Activated naive CD4-positive, alpha-beta T cell treated with Interleukin-2 at 50 U/mL for 16 hours (primary cell): ENCODE measurements at places on chromosomes 1 and 21.

- no peak for DNase-seq
These were observed 70.8 kb upstream of the PRKACB start for GRCh38 chr1:84073266-84073665.

- DNase-seq: no peak
These were observed 178.6 kb downstream of the SLC45A1 start for GRCh38 chr1:8496473-8496872.

- no peak for DNase-seq
These were observed 79.0 kb downstream of the GALNT2 start for GRCh38 chr1:230145953-230146476.

DNA sequence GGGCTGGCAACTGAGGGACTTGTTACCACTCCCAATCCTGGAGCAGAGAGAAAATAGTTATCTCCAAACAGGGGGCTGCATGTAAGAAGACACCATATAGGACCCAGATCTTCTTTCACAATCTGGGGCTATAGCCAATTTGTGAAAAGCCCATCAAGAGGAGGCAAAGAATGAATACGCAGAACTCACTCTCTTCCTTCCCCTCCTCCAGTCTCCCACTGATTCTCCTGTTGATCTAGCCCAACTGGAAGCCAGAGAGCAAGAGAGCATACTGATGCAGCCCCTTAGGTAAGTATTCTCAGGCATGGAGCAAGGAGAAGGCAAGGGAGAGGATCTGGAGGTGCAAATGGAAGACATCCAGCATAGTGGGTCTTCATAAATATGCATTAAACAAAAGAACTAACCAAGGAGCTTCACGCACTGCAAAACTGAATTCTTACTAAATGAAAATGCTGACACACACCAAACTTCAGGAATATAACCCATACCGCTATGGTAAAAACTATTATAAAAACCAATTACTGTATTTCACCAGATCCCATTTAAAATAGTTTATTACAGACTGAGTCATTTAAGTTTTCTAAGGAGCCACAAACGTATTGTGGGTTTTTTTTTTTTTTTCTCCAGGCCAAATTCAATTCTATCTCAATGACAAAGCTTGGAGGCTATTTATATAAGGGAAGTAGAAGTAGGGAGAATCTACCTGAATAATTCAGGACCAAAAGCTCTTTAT is 15.5 kb upstream of the HMGB4 start:
- no peak for DNase-seq

- DNase-seq: peak; percentile 89
These were observed at the start of the genes CRYZ and TYW3 for GRCh38 chr1:74732960-74733603. TSS of gene CRYZ (minus strand) at chr1:74733050. CDS start at chr1:74724821, 8,229 bp downstream. TSS of gene TYW3 (plus strand) at chr1:74733152. CDS start at chr1:74733245, 93 bp downstream.

DNA sequence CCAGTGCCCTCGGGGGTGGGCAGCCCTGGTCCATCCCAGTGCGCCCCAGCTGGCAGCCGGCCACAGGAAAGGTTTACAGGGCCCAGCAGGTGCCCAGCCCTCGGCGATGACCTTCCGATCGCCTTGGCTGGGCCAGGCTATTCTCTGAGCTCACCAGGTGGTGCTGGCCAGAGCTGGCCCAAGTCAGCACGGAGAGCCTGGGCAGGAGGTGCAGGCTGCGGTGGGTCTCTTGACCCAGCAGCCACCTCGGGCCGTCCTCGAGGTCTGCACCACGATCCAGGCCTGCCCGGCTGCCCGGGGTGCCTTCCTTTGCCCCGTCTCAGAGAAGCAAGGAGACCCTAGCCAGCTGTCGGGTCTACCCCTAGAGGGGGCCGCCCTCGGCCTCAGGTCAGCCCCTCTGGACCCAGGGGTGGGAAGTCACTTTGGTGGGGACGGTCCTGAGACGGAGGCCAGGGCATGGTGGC is 370 bp downstream of the PERM1 start:
- DNase-seq: no peak

- DNase-seq: no peak
These were observed 6.1 kb downstream of the SMG5 start for GRCh38 chr1:156276532-156276931.

DNA sequence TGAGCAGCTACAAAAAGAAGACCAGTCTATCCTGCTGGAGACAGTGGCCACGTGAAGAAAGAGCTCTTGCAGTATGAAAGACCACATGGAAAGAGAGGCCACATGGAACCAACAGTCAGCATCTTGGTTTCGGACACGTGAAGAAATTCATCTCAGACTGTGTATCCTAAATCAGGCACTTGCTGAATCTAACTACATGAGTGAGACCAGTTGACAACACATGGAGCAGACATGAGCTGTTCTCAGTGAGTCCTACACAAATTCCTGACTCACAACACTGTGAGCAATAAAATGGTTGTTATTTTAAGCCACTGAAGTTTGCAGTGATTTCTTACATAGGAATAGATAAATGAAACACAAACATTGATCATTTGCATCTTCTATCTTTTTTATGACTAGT is 2.4 kb upstream of the TAF1A start:
- no peak for DNase-seq

GRCh38 chr1:22471078-22471477 is 19.4 kb downstream of the ZBTB40 start:
- no peak for DNase-seq

GRCh38 chr1:39331647-39332046 is 127.2 kb downstream of the MACF1 start:
- no peak for DNase-seq

DNA sequence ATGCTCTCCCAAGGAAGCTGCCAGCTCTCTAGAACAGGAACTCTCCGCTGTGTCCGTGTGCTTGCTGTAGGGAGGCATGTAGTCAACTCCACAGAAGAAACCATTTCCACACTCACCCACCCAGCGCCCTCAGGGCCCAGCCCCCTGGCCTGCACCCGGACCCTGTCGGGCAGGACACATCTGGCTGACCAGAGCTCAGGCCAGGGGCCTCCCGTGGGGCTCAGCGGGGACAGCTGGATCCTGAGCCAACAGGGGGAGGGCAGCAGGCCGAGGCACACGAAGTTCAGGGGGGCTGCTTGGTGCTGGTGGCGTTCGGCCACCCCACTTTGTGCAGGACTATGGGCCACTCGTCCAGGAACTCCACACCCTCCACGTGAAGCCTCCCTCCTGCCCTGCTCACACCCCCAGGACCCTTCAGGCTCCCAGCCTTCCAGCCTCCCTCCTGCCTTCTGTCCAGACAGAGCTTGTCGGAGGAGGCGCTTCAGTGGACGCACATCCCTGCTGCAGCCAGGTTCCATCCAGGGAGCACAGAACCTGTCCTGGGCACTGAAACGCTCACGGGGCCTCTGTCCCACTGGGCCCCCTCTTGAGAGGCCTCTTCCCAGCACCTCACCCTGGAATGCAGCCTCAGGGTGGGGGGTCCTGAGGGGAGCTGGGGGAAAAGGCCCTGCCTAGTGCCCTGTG is 15.0 kb upstream of the FAAP20 start:
- DNase-seq: no peak

GRCh38 chr1:207672522-207673130 is 27.7 kb downstream of the CR1L start:
- no peak for DNase-seq
